GOT3 (cell line): ENCODE measurements at places on chromosomes 7 and 10.

- no peak for DNase-seq
Observed at GRCh38 chr7:80216996-80217842, 82.6 kb downstream of the GNAI1 start.

DNA sequence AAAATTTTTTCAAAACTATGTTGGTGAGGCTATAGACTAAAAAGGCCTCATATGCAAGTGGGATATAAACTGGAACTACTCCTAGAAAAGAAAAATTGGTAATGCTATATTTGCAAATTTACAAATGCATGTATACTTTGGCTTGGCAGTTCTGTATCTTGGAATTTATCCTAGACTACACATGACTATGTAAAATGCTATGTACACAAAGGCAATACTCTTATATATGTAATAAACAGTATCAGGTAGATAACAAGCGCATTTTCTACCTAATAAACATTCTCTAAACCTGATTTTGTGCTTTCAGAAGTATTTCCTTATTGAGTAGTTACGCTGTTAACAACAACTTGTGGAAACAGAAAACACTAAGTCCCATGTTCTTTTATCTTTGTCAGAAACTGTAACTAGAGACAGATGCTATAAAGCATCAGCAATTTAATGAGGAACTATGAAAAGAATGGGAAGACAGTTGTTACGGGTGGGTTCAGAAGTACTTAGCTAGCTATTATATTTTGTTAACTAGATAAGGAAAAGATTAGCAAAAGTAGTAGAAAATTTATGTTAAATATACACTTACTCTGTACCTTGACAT lies 107.8 kb downstream of the ARHGAP12 start:
- no peak for DNase-seq

GRCh38 chr7:103094102-103094501 lies 19.2 kb downstream of the ARMC10 start:
- DNase-seq, result no peak

GRCh38 chr10:9786576-9786975 lies 1231.1 kb upstream of the CELF2 start:
- DNase-seq, result no peak

- DNase-seq, result no peak
Observed at GRCh38 chr10:77877441-77878344, 48.9 kb downstream of the DLG5 start.

DNA sequence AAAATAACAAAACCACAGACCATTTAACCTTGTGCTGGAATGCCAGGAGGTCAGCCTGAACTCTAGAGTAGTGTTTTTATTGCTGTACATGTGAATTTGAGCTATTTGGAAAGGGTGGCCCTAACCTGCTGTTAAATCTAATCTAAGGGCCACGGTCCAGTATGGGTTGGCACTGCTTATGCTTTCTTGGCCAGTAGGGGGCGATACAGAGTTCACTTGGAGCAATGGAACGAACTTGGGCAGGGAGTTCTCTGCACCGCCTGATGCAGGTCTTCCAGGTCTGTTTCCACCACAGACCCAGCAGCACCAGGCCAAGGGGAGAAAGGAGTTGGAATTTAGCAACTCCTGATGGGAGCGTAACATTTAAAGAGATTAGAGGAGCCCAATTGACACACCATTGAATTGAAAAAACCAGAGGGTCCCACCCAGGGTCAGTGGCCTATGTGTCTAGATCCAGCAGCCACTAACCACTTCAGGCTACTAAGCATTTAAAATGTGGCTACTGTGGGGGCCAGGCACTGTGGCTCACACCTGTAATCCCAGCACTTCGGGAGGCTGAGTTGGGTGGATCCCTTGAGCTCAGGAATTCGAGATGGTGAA lies 75.7 kb upstream of the EFCAB10 start:
- no peak for DNase-seq

- DNase-seq, result no peak
Observed at GRCh38 chr7:20112696-20113095, 104.5 kb downstream of the MACC1 start.

DNA sequence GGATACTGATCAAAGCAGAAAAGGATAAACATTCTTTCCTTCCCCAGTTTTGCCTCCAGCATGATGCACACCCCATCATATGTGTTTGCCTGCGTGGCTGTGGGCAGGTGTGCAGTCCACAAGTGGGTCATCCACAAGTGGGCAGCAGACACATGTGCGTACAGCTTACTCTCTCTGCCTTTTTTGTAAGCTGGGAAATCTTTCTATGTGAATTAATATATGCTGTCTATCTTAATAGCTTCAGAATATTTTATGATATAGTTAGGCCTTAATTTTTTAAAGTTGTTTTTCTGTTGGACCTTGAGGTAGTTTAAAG lies 80.1 kb downstream of the INPP5A start:
- no peak for DNase-seq

DNA sequence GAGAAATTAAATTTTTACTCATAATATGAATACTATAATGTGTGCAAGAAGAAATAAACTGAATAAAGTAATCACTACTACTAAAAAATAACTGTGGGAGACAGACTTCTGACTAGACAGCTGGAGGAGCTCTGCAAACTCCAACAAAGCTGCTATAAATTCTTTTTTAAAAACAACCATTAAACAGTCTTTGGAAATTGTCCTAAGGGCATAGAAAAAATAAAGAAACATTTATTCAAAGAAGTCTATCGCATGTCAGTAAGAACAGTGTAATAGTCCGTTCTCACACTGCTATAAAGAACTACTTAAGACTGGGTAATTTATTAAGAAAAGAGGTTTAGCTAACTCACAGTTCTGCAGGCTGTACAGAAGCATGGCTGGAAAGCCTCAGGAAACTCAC lies 56.0 kb downstream of the ZPBP start:
- DNase-seq, result no peak

DNA sequence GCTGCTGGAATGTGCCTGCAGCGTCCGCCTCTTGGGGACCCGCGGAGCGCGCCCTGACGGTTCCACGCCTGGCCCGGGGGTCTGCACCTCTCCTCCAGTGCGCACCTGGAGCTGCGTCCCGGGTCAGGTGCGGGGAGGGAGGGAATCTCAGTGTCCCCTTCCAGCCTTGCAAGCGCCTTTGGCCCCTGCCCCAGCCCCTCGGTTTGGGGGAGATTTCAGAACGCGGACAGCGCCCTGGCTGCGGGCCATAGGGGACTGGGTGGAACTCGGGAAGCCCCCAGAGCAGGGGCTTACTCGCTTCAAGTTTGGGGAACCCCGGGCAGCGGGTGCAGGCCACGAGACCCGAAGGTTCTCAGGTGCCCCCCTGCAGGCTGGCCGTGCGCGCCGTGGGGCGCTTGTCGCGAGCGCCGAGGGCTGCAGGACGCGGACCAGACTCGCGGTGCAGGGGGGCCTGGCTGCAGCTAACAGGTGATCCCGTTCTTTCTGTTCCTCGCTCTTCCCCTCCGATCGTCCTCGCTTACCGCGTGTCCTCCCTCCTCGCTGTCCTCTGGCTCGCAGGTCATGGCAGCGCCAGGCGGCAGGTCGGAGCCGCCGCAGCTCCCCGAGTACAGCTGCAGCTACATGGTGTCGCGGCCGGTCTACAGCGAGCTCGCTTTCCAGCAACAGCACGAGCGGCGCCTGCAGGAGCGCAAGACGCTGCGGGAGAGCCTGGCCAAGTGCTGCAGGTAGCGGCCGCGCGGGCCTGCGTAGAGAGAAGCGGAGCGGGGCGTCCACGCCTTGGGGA lies 645 bp downstream of the SLC26A4 start:
- DNase-seq, result no peak

- DNase-seq, result peak; percentile 73
Observed at GRCh38 chr7:40717242-40717641, 582.4 kb downstream of the SUGCT start.

DNA sequence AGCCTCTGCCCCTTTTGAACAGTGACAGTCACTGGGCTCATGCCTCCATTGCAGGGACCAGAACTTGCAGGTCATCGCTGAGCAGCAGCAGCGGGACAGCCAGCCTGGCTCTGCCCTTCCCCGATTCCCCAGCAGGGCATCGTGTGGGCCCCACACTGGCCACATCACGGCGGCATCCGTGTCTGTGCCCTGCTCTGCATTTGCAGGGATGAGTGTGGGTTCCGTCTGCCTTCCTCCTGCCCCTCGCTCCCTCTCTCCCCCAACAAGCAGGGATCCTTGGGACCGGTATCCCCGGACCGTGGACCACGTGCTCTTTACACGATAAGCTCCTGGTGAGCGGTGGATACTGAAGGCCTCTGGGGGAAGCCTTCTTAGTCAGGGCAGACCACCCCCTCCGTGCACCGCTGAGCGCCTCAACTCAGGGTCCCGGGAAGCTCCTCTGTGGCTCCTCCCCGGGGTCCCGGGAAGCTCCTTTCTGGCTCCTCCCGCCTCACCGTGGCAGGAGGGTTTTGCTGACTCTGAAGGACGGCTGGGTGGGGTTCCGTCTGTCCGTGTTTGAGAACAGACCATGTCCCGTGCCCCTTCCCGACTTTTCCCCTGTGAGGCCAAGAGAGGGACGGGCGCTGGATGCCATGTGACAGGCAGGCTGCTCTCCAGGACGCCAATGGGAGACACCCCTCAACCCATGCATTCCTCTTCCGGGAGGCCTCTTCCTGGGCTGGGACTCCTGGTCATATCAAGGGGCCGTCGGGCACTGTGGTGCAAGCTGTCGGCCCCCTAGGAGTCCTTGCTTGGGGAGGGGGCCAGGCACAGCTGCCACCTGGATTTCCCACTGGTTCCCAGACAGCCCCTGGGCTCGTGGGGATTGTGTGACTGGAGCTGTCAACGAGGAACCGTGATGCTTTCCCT lies 23.5 kb upstream of the NKX6-2 start:
- DNase-seq, result no peak

- no peak for DNase-seq
Observed at GRCh38 chr7:26099236-26099635, 52.8 kb upstream of the NFE2L3 start.

- no peak for DNase-seq
Observed at GRCh38 chr10:28559618-28560017, 26.7 kb downstream of the WAC start.

- no peak for DNase-seq
Observed at GRCh38 chr7:144735505-144736276, 100.2 kb downstream of the TPK1 start.

DNA sequence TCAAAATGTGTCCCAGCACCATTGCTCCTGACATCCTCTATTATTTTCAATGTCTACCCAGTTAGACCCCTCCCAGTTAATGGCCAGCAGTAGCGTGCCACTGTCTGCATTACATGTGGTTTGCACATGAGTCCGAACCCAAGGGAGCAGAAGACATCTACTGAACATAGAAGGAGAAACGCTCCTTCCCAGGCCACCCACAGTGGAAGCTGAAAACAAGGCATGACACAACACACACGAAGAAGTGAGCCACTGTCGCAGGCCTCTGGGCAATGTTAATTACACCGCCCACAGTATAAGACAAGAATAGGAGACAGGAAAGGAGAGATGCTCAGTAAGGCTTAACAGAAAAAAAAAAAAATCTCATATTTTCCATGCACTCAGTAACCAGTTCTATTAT lies 50.5 kb downstream of the MKX start:
- DNase-seq, result no peak

DNA sequence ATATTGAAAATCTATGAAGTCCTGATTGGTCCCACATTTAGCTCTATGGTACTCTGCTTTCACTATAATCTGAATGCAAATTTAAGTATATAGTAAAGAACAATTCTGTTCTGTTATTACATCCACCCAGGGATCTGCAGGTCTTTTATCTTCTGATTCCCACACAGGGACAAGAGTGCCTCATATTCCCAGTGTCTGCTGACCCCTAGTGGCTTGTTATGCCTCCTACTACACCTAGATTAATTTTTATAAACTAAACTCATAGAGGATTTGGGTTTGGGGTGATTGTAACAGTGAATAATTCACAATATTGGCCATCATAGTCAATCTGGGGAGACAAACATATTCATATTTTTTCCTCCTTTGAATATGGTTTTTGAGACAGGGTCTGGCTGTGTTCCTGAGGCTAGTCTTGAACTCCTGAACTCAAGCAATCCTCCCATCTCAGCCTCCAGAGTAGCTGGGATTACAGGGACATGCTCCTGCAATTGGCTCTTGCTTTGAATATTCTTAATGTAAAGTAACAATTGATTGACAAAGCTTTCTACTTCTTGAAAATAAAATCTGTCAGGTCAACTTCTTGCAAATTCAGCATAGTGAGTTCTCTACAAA lies 282.1 kb downstream of the KCND2 start:
- no peak for DNase-seq

DNA sequence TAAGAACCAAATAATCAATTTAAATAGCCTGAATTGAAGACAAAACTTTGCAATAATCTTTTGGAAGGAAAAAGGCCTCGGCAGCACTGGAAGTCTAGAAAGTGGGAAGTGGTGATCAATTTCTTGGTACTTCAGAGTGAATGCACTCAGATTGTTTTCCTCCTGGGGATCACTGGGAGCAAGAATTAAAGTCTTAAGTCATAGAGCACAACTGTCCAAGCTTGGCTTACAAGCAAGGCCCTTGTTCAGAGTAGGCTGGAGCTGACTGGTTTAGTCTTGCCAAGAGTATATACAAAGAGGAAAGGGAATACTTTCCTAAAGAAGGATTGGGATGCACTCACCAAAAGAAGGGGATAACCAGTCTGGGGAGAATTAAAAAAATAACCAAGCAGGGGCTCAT lies 637.1 kb downstream of the CCSER2 start:
- no peak for DNase-seq

- DNase-seq, result no peak
Observed at GRCh38 chr7:44275146-44275545, 50.2 kb downstream of the CAMK2B start.

DNA sequence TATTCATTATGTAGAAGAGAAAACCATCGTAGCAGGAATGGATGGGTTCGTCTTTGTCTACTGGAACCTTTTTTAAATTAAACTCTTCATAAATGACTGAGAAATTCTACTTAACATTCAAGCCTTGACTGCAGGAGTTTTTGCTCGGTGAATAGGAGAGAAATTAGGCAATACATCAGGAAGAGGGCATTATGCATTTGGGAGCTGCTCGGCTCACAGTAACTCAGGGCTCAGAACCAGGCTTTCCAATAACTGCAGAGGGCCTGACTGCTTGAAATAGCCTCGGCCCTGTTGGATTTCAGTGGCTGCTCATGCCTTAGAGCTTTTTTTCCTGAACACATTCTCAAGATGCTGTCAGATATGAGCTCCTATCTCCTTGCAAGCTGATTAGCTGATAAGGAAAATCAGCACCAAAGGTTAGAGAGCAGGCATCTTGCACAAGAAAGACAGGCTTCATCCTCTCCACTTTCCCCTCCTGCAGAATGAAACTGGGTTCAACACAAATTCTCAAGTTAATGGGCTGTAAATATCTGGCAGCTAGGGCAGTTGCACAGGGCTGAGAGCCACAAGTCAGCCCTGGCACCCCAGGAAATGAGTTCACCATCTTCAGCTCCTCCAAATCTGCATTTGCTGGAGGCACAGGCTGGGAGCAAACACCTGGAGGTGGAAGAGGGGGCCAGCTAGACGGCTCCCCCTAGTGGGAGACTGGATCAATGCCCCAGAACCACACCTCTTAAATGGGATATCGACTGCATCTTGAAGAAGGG lies 24.3 kb downstream of the TECTB start:
- no peak for DNase-seq

GRCh38 chr7:69674701-69675182 lies 76.5 kb downstream of the AUTS2 start:
- no peak for DNase-seq

DNA sequence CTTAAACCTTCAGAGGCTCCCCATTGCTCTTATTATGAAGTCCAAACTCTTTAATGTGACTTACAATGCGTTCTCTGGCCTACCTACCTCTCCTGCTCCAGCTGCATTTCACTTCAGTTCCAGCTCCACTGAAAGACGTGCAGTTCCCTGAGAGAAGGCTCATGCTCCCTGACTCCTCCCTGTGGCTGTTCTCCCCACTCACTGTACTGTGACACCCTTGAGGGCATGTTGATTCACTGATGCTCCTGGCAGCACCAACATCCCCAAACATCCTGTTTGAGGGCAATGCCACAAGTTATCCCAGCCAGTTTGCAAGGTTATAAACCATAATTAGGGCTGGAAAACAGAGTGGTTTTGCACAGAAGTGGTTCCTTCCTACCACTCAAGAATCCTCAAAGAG lies 111.2 kb downstream of the LSM5 start:
- DNase-seq, result no peak
